ENCODE measurements at places on chromosomes 4 and X.

DNA sequence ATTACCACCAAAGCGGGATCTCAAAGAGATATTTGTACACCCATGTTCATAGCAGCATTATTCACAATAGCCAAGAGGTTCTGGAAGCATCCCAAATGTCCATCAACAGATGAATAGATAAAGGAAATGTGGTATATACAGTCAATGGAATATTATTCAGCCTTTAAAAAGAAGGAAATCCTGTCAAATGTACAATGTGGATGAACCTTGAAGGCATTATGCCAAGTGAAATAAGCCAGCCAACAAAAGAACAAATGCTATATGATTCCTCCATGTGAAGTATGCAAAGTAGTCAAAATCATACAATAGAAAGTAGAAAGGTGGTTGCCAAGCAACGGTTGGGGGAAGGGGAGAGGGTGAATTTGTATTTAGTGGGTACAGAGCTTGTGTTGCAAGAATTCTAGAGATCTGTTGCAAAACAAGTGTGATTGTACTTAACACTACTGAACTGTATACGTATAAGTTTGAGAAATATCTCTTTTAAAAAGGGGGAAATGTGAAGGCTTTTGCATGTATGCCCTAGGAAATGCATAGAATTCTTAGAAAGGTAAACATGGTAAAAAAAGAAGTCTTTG, 5.0 kb upstream of the ZRSR2 start:
- no peak for DNase-seq

DNA sequence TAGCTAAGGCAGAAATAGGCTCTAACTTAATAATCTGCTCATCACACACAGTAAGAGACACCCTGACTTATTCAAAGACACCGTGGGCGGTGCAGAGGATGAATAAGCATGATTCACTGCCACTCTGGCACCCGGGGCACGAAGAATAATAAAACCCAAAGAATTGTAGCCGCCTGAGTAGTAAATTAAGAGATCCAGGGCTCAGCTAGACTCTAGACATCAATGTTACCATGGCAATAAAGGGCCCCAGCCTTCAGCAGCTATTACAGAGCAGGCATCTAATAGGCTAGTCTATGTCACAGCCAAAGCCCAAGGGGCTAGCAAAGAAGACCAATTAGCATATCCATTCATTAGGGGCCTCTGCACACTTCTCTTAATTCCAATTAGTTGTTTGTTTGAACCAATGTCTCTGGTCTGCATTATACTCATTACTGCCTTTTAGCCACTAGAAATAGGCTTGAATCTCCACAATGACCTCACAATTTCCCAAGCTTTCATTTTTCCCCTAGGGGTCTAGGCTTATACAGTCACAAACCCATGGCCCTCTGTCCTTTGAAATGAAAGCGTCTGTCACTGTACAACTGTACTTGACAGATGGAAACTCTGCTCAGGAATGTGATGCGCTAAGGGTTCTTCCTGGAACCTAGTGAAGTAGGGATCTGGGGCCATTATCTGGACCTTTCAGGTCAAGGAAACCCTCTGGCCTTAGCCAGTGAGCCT, 3.0 kb upstream of the ATP1B4 start:
- no peak for DNase-seq

- no peak for DNase-seq
These were observed 993.6 kb downstream of the ARAP2 start for GRCh38 chr4:35250761-35251160.

DNA sequence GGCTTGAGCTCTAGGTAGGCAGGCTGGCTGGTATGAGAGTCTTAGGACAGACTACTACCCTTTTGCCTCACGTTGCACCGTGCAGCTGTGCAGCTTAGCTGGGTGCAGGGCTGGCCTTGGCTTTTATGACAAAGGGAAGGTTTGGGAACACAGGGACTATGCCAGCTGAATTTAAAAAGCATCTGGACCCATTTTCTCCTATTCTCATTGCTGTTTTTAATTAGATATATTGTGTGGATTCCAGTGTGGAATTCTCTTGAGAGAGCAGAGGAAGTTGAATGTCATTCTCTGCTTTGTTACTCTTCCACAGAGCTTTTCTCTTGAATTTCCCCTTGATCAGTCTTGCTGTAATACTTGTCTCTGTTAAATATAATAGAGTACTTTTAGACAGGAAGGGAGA, 192.7 kb downstream of the ZNF330 start:
- no peak for DNase-seq

DNA sequence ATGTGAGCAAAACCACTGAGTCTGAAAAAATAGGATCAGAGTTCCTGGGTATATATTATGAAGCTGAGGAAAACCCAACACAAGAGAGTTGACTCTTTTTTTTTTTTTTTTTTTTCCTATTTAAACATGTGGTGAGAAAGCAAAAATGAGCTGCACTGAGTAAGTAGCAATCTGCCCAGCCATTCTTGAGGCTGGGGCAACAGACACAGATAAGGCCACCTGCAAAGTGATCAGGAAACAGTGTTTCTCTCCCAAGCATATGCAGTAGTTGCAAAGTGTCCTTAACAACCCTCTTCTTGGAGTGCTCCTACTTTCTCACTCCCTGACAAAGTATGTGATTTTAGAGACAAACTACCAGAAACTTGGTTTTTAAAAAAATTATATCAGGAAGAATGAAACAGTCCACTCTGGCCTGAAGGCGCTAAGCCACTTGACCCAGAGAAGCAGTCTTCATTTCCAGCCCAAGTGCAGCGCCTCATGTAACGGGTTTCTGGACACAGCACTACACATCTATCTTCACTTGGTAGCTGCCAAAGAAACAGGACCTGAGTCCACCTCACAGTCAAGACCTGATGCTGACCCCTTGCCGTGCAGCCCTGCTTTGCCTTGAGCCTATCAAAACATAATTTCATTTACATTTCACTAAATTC, 124.6 kb upstream of the MAP3K15 start:
- no peak for DNase-seq

DNA sequence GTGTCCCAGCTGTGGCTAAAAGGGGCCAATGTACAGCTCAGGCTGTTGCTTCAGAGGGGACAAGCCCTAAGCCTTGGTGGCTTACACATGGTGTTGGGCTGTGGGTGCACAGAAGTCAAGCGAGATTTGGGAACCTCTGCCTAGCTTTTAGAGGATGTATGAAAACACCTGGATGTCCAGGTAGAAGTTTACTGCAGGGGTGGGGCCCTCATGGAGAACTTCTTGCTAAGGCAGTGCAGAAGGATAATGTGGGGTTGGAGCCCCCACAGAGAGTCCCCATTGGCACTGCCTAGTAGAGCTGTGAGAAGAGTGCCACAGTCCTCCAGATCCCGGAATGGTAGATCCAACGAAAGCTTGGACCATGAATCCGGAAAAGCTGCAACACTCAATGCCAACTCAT, 40.5 kb downstream of the UBA6 start:
- no peak for DNase-seq

GRCh38 chr4:113290666-113291065, 241.2 kb downstream of the ANK2 start:
- no peak for DNase-seq
